ENCODE measurements at places on chromosomes 4 and X. TPM values are rescaled to one million over a fixed set of nuclear protein-coding genes. Genes with fewer than 3 reads are reported as not detected.

The FDCSP gene
- total RNA-seq: not detected

The MAGEA2 gene
- total RNA-seq: not detected

The LONRF3 gene
- total RNA-seq: 38.4 TPM

The CLDN34 gene
- 0.13 TPM for total RNA-seq

The BDH2 gene
- total RNA-seq: 23.8 TPM

The ITM2A gene
- 95.0 TPM for total RNA-seq

The PNMA6A gene
- 1.0 TPM for total RNA-seq

The IL3RA gene
- 20.4 TPM for total RNA-seq

The NLGN3 gene
- total RNA-seq: 0.13 TPM

The LIMCH1 gene
- 25.4 TPM for total RNA-seq

The MAGEA11 gene
- not detected for total RNA-seq

The USP17L27 gene
- total RNA-seq: not detected

The NUP54 gene
- total RNA-seq: 43.4 TPM

The EDNRA gene
- not detected for total RNA-seq

The TRIM75 gene
- not detected for total RNA-seq

The GAGE12H gene
- total RNA-seq: not detected
